ENCODE measurements at places on chromosomes 13 and 19. TPM values are rescaled to one million over a fixed set of nuclear protein-coding genes. Genes with fewer than 3 reads are reported as not detected.

DNA sequence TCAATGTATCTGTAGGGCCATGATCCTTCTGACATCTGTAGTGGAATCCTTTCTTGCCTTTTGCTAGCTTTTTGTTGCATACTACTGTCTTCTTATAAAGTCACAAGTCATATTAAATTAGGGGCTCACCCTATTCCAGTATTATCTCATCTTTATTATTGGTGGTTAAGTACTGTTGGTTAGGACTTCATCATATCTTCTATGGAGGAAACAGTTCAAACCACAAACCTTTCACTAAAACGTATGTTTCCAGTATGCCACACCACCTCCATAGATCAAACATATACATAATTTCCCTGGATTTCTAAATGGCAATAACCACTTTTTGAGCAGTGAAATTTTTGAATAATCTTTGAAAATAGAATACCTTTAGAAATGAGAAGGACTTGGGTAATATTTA lies 62.8 kb upstream of the PCDH9 start:
- no peak for DNase-seq

GRCh38 chr13:77720988-77721387 lies 23.5 kb downstream of the SLAIN1 start:
- no peak for DNase-seq

DNA sequence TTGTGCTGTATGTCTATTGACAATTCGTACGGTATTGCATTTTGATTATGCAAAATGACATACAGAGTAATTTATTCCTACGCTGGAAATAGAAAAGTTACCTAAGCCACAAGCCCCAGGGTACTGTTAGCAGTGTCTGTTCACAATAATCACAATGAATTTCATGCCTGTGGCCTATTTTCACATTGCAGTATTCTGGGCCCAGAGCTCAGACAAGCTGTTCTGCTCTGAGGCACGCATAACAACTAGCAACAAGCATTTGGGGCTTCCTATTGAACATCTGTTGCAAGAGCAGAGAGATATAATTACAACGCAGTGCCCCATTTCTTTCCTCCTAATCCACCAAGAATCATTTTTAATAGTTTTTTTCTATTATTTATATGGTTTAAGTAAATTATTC lies 158.9 kb upstream of the SGCG start:
- DNase-seq, result no peak

DNA sequence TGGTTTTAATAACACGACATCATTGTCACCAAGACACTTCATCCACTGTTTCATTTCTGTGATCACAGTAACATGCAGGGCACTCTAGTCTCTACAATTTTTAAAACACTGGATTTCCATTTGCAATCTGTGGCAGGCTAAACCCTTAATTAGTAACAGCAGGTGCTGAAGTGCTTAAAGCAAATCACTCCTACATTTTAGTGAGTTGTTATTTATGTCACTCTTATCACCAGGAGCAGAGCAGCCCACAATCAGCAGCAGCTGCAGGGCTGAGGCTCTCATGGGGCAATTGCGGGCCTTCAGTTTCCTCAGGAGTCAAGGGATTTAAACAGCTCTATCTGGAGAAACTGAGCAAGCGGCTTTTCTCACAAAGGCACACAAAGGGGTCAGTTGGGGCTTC lies 1.6 kb downstream of the SOHLH2 start:
- DNase-seq, result no peak

DNA sequence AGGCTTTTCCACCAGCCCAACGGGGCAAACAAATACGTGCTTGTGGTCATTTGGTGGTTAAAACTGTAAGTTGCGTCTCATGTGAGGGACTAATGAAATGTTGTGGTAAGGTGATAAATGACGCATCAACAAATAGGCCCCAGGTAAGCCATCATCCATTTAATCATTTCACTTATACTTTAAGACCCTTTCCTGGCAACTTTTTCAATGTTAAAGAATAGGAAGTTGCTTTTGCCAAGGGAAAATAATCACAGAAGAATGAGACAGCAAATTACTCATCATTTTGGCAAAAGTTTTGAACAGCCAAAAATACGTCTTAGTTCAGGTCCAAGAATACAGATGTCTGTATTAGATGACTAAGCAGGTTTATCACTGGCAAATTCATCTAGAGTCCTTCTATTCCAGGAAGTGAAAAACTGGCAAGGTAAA lies 660.4 kb downstream of the SLITRK1 start:
- DNase-seq, result no peak

DNA sequence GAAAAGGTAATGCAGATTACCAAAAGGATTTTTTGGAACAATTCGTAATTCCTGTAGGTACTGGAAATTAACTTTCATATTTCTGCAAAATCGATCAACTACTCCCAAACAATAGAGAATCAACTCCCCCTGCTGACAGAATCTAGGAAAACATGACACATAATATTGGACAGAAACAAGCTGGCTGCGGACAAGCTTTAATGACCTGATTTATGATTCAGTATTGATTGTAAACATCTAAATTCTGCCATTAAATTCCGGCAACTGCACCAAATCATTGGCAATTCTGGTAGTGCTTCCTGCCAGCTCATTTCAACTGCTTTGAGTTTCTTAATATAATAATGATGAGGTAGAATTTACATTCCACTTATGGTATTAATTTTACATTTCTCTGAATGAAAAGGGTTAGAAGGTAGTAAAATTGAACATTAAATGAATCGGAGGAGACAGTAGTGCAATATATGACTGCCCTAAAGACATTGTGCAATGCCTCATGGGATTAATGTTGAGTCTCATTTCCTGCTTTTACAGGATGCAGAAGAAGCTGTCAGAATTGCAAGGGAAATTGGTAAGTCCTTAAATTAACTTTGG lies 146.5 kb downstream of the PCCA start:
- no peak for DNase-seq

GRCh38 chr13:75417656-75418055 lies 64.3 kb downstream of the TBC1D4 start:
- DNase-seq, result no peak

- no peak for DNase-seq
Measured at GRCh38 chr13:91056746-91057145, 290.7 kb upstream of the MIR17HG start.

DNA sequence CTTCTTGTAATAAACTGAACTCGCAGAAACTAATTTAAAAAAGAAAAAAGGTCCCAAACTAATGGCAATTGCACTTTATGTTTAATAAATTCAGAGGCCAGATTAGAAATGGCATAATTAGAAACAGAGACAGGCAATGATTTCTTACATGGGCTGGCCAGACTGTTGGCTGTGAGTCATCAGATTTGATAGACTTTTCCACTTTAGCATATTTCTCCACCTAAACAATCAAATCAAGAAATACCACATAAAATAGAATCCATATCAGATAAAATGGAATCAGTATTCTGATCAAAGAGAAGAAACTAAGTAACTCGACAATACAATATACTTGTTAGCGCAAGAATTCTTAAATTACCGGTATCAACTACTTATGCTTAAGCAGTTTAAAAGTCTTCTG lies 29.0 kb downstream of the EXOSC8 start:
- no peak for DNase-seq

The NLRP9 gene
- total RNA-seq, result not detected

The OR10H1 gene
- total RNA-seq, result not detected

The IRGC gene
- total RNA-seq, result not detected

The CPAMD8 gene
- 8.9 TPM for total RNA-seq

The ZNF574 gene
- 8.3 TPM for total RNA-seq

Measured in left cardiac atrium (tissue), 4 donors.